ENCODE measurements at places on chromosomes 16 and 17. TPM values are rescaled to one million over a fixed set of nuclear protein-coding genes. Genes with fewer than 3 reads are reported as not detected.
A peak's percentile ranks its signal among the peaks of the same experiment; 100 is the strongest.

DNA sequence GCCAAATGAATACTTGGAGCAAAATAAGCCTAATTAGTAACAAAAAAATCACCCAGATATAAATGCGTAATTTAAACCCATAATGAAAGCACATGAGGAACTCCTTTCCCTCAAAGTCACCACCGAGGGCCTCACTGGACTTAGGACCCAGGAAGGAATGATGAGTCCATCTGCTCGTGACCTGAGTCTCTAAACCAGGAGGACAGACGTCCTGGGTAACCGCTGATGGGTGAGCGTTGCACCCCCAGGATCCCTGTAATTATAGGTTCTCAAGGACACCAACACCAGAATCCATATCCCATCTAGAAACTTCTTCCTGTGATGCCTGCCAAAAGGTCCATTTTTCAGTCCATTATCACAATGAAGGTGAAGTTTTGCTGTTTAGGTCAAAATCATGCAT lies 121.4 kb downstream of the ZNF778 start:
- no peak for DNase-seq

DNA sequence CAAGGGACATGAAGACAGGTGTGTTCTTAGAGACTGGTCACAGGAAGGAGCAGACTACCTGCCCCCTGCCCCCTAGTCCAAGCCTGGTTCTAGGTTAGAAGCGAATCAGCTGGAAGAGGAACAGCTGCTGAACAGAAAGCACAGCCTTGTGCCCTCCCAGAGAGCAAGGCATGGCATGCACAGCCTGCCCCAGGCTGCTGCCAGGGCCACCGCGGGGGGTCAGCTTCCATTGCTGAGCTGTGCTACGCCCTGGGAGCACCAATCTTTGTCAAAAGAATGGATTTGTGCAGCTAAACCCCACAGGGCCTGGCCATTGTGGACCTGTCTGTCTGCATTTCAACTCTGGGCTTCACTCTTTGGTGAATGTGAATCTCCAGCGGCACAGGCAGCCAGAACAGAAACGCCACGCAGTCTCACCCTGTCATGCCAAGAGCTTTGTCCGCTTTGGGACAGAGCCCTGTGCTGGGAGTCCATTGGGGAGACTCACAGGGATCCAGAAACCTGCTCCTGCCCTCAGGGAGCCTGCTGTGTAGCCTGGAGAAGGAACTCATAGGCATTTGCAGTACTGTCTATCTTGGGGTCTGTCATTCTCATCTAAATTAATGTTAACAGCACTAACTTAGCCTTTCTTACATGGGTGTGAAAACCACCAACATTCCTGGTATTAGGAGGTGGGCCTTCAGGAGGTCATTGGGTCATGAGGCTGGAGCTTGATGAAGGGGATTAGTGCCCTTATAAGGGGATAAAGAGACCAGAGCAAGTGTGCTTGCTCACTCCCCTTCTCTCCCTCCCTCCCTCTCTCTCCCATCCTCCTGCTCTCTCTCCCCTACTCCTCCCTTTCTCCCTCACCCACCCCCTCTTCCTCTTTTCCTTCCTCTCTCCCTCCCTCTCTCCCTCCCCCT lies 25.6 kb upstream of the CDRT4 start:
- peak; percentile 17 for DNase-seq

- no peak for DNase-seq
These were observed 52.1 kb upstream of the TNRC6A start for GRCh38 chr16:24677388-24677787.

GRCh38 chr16:1079341-1079740 lies 6.8 kb downstream of the SSTR5 start:
- no peak for DNase-seq

- no peak for DNase-seq
These were observed 62.3 kb upstream of the PHOSPHO1 start for GRCh38 chr17:49292901-49293300.

- no peak for DNase-seq
These were observed 47.5 kb downstream of the ADCY7 start for GRCh38 chr16:50313596-50314478.

SOST gene
- not detected for total RNA-seq

DNA sequence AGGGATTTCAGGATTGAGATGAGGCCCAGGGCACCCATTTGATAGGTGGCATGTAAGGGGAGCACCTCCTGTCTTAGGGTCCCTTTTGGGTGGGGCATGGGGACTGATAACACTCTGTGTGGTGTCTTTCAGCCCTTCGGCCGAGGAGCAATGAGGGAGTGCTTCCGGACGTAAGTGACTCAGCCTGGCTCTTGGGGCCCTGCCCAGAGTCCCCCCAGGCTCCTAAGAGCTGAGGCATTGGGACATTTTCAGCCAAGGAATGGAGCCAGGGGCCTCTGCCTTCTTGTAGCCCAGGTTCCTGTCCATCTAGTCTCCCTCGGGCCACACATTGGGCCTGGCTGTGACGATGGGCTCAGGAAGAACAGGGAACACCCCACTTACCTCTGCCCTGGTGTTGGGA lies 44.4 kb downstream of the EEF2K start:
- no peak for DNase-seq

DNA sequence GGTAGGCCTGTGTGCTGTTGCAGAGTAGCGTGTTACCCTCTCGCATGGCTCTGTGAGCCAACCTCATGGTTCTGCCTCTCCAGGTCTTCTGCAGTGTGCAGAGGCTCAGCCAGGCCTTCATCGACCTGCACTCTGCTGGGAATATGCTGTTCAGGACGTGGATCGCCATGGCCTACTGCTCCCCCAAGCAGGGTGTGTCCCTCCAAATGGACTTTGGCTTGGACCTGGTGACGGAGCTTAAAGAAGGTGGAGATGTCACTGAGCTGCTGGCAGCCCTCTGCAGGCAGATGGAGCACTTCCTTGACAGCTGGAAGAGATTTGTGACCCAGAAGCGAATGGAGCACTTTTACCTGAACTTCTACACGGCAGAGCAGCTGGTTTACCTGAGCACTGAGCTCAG lies 75.8 kb upstream of the ENDOV start:
- no peak for DNase-seq

GRCh38 chr17:19978209-19978802 lies 678 bp upstream of the AKAP10 start:
- no peak for DNase-seq

DNA sequence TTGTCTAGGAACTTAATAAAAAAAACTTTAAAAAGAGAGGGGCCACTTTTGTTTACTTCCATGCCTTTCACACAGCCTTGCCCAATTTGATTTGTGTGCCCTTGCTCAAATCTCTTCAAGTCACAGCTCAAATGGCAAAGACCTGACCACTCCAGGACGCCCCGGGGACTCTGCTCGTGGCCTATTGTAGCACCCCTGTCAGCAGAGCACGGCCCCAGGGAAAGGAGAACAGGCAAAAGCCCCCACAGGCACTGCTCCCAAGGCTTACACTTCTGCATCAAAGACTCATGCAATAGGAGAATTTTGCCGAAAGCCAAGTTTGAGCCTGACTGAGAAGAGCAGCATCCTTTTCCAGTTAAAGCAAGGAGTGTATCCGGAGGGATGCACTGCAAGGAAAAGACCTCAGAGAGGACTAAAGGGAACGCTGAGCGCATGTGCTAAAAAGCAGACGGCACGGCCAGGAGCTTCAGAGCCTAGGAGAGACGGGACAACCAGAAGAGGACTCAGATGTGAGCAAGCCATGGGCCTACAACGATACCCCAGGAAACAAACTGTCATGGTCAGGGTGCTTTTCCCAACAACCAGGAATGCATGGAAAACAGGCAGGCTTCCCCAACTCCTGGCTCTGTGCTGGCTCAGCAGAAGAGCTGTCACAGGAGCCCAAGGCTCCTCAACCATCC lies 8.2 kb downstream of the CREBBP start:
- DNase-seq, result no peak

DNA sequence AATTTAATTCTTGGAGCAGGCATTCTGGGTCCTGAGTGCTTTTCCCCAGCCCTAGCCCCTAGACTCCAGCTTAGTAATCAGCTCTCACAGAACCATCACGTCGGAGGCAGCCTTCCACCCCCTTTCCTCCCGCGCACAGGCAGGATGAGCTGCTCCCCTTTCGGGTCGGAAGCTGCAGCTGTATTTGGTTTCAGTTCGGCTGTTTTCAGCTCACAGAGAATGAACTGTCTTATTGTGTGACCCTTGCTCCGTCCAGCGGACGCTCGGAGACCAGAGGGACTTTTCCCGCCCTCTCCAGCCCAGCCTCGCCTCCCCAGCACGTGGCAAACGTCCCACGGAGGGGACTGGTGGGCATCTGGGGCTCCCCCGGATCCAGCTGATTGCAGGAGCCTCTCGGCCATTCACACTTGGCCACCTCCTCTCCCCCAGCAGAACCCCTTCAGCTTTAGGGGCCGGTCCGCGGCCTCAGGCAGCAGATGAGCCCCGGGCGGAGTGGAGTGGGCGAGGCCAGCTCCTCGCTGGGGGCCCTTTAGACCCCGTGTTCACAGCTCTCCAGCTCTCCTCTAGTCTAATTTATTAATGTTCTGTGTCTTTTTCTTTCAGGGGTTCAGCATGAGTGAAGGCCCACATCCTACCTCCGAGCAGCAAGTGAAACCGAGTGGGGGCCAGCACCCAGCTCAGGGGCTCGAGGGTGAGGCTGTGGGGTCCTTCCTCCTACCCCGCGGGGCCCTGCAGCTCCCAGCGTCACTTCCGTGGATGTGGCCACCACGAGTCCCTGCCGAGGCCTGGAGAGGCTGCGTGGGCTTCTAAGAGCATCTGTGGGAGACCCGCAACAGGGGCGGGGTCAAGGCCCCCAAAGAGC lies 863 bp upstream of the UTS2R start:
- no peak for DNase-seq

DNA sequence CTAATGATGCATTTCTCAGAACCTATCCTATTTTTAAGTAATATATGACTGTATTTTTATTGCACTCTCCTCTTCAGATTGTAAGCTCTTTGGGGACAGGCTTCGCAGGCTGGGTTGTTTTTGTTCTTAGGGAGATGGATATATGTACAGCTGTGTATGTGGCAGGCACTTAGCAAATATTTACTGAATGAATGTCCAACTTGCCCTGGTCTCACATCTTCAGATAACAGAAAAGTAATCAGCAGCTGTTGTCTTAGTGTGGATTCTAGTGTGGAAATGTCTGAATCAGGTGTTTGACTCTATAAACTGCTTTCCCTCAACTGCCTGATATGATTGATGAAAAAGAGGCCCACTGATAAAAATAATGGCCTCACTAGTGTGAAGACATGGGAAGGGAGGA lies 47.1 kb upstream of the SLC12A3 start:
- DNase-seq, result no peak

DNA sequence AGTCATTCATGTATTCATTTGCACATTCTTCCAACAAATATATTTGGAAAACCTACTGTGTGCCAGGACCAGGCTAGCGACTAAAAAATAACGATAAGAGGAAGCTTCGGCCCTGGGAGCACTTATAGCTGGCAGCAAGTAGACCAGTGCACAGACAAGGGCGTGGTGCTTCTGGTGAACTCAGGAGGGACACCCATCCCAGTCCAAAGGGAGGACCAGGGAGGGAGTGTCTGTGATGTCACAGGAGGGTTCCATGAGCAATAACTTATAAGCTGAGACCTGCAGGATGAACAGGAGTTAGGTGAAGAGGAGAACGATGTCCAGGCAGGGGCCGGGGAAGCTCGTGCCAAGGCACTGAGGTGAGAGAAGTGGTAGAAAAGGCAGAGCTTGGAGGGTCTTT lies 17.4 kb upstream of the PHOSPHO1 start:
- no peak for DNase-seq

DNA sequence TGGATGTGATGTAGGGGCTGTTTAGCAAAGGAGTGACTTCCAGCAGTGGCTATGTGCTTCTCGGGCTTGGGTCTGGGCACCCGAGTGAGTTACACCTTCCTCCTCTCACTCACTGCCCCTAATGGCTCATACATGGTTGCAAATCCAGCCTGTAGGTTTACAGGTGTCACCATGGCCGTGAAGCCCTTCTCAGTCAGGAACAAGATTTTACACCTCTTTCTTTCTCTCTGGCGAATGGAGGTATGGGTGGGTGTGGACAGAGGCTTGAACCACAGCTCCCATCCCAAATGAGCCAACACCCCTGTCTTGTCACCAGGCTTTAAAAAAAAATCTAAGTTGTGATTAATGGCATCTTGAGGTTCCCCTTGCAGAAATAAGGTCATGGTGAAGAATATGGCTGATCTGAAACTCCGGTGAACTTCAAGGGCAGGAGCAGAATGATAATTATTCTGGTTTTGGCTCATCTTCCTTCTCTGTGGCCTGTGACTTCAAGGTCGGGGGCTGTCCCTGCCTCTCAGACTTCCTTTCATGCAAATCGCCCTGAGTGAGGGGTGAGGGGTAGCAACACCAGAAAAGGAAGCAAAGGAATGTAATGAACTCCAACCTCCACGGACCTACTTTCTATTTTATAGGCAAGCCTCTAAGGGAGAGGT lies 331.2 kb downstream of the MAF start:
- no peak for DNase-seq

- DNase-seq, result no peak
These were observed 79.3 kb upstream of the CNTNAP4 start for GRCh38 chr16:76197900-76198299.
